Renal cortex interstitium (tissue), 15 donors: ENCODE measurements at places on chromosomes 4 and X.

- no peak for DNase-seq
Observed at GRCh38 chrX:77622233-77622632, 163.8 kb downstream of the ATRX start.

DNA sequence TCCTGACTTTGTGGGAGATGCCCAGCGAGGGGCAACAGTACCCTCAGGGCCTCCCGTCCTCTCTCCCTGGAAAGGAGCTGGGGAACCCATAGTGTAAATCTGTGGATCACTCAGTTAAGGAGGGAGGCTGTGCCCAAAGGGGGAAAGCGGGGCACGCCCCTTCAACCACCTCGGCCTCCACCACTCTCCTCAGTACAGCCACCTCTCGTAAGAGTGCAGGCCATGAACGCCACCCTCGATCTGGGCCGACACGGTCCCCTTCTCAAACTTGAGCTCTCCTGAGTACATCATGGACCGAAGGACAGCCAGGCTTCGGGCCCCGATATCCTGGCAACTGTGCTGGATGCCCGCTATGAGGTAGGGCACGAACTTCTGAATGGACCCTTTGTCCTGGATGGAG lies 221.8 kb upstream of the ATP6AP2 start:
- no peak for DNase-seq

GRCh38 chr4:66585767-66586166 lies 915.5 kb upstream of the EPHA5 start:
- no peak for DNase-seq

- DNase-seq, result no peak
Observed at GRCh38 chr4:122847931-122848330, 21.3 kb downstream of the FGF2 start.

GRCh38 chr4:78788007-78788889 lies 12.1 kb downstream of the BMP2K start:
- DNase-seq, result no peak

GRCh38 chrX:69564665-69565064 lies 51.2 kb upstream of the EDA start:
- DNase-seq, result no peak

GRCh38 chr4:166003811-166004210 lies 130.8 kb downstream of the TLL1 start:
- no peak for DNase-seq

DNA sequence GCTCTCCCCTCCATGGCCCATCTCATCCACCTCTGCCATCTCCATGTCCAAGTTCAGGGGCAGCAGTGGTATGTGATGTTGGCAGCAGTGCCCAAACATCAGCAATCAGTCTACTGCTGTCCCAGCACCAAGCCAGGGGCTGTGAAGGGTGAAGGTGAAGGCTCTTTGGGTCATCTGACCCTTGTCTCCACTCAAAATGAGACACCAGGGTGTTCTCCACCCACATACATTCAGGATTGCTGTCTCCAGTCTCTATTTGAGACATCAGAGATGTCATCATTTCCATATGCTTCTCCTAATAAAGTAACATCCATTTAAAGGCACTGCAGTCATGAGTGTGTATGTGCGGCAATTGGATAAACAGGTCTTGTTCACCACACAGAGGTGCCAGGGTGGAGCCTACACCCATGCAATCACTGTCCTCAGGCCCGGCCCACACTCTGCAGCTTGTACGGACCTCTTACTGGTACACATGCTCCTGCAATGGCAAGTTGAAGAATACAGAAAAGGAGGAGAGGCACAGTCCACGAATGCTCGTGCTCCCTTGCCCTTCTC lies 22.2 kb downstream of the MAML3 start:
- DNase-seq, result no peak

DNA sequence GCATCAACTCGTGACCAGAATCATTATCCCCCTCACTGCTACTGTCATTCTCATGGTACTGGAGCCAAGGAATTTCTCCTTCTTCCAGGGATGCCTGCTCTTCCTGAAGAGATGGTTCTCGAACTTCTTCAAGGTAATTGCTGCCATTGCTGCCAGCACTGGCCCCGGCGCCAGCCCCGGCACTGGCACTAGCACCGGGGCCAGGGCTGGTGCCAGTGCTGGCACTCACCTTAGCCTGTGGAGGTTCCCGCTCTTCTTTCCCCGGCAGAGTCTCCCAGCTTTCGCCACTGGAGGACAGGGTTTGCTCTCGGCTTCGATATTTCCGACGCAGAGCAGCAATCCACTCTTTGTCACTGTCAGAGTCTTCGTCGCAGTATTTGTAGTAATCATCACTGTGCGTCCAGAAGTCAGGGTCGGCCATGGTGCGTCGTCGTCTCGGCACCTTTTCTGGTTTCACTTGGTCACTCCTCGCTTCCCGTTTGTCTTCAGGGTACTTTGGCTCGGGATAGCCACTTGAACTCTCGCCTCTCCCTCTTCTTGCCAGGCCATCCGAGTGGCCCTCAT lies 3.4 kb downstream of the PJA1 start:
- no peak for DNase-seq

DNA sequence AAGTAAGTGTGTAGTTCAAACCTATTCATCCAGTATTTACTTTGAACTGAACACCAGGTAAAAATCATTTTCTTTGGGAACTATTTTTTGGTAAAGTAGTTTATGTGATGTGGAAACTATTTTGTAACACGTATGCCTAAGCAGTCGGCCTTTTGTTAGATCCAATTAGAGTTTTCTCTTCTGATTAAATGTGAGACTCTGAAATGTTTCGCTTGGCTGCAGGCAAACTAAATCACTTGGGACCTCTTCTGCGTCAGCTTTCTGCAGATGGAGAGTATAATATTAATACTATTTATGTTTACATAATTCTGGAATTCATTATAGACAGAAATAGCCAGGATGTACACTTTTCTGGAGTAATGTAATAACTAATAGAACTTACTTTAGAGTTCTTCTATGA lies 46.9 kb downstream of the BMPR1B start:
- DNase-seq, result no peak

DNA sequence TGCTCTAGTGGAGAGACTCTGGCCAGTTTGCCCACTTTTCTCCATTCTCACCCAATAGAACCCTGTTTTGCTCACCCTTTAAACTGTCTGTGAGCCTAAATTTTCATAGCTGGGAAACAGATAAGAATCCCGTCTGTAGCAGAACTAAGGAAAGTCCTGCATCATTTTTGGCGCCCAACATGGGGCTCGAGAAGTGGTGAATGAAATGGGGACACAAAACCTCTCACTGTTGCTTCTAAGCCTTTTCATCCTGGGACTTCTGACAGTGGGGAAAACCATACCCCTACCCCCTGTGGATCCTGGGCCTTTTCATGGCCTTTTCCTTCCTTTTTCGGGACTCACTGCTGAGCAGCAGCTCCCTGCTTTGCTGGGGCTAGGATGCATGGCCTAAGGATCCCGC lies 189.9 kb downstream of the INPP4B start:
- no peak for DNase-seq

DNA sequence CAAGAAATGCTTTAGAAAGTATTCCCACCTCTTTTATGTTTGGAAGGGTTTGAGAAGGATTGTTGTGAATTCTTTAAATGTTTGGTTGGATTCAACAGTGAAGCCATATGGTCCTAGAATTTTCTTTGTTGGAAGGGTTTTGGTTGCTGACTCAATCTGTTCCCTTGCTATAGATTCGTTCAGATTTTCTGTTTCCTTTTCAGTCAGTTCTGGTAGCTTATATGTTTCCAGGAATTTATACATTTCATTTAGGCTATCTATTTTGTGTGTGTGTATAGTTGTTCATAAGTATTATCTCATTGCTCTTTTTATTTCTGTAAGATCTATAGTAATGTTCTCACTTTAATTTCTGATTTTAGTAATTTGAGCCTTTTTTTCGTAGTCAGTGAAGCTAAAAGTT lies 114.4 kb downstream of the MSN start:
- DNase-seq, result no peak

DNA sequence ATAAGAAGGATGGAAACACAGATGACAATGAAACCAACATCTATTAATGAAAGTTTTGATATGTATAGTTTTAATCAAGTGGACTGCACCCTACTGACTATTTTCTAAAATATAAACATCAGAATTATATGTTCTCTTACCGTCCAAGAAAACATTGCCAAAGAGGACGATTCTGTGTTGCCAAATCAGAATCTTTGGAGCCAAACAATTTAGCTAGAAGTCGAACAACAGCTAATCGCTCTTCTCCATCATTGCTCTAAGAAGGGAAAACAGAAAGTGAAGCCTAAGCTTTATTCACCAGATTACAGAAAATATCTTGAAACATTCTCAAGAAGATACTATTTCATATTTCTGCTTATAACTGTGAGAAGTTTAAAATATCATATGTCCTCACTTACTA lies 64.2 kb downstream of the PDS5A start:
- no peak for DNase-seq

GRCh38 chrX:150569155-150569477 lies 695 bp downstream of the MTM1 start:
- no peak for DNase-seq

DNA sequence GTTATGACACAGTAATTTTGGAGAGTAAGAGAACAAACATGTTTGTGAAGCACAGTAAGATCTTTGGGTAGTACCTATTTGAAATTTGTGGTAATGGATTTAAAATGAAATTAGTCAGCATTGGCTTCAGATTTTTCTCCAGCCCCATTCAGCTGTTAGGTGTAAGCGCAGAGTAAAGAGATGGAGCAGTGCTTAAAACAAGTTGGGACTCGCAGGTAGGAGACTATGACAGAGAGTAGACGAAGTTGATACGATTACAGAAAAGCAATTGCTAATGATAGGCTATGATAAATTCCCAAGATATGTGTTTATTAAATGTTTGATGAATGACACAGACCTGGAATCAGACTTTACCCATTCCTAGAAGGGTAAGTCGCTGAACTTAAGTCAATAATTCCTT lies 72.6 kb downstream of the CHIC2 start:
- DNase-seq, result no peak

DNA sequence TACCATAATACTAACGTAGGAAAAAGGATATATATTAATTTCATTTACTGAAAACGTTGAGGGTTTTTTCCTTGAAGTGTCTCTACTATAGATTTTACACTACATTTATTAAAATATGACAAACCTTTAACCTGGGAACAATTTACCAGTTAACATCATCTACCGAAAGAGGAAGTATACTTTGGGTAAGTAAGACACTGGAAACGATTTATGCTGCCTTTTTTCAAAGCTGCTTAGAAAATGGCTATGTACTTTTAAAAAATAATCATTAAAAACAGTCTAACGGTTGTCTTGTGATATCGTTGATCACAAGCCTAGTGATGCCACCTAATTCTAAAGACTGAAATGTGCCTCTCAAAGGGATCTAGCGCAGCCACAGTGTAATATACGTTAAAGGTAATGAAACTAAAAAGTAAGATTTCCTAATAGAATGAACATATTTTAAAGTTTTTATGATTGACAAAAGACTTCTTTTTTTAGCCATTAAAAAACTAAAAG lies 50.4 kb downstream of the STX18 start:
- no peak for DNase-seq

- DNase-seq, result no peak
Observed at GRCh38 chrX:56802428-56802827, 73.4 kb downstream of the NBDY start.

- no peak for DNase-seq
Observed at GRCh38 chrX:30495468-30495867, 82.1 kb downstream of the TASL start.

DNA sequence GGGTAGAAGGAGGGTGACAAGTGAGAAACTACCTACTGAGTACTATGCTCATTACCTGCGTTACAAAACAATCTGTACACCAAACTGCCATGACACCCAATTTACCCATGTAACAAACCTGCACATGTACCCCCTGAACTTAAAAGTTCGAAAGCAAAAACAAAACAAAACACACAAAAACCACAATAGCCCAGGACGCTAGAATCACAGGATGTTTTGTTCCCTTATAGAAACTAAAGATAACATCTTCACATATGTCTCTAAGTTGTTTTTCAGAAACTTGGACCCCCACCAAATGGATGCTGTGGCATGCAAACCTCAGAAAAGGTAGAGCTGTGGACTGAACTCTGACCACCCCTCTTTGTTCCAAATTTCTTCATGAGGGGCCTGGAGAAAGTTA lies 25.2 kb upstream of the PNMA5 start:
- no peak for DNase-seq

DNA sequence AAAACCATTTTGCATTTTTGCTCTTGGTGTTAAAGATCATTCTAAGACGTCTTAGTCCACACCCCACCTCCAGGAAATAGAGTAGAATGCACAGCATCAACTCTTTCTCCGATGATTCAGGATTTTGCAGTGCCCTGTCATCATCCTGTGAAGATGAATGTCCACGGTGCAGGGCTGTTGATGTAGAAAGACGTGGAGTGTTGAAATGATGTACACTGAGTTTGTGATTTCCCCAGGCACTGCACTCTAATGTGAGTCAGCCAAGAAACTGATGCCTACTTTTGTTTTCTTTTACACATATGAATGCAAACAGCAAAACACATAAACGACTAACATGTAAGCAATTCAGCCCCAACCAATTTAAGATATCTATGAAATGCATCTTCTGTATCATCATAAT lies 10.5 kb downstream of the LGI2 start:
- no peak for DNase-seq

- no peak for DNase-seq
Observed at GRCh38 chrX:110853610-110854009, 58.0 kb upstream of the CHRDL1 start.

DNA sequence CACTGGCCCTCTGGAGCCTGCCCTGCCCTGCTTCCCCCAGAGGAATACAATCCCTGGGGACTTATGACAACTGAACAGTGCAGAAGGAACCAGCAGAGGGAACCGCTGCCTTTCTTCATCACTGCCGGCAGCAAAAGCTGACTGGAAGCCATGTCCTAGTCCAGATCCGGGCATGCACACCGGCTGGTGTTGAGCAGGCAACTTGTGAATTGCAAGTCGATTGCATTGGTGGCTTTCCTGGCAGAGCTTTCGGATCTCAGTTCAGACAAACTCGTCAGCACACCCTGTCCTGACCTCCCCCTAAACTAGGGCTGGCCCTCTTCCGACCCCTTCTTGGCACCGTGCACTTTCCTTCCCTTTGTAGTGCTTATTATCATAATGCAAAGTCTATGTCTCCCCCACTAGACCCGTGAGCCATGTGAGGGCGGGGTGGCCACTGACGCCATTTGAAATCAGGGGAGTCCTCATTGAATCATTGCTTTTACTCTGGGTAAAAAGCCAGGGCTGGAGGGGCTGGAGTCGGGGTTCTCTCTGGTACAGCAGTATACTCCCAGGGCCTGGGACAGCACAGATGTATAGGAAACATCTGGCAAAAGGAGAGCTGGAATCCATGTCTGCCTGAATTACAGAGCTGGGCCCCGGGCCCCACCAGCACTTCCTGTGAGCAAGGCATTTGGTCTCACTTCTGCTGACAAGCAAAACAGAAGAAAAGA lies 1.8 kb downstream of the ARHGAP4 start:
- no peak for DNase-seq

- no peak for DNase-seq
Observed at GRCh38 chr4:78667325-78667724, 108.8 kb upstream of the BMP2K start.
